ENCODE measurements at places on chromosomes 1 and 21.

GRCh38 chr1:202249436-202249835 lies 55.8 kb downstream of the LGR6 start:
- DNase-seq: no peak

GRCh38 chr1:152823294-152823693 lies 4.0 kb upstream of the LCE1A start:
- DNase-seq: no peak

DNA sequence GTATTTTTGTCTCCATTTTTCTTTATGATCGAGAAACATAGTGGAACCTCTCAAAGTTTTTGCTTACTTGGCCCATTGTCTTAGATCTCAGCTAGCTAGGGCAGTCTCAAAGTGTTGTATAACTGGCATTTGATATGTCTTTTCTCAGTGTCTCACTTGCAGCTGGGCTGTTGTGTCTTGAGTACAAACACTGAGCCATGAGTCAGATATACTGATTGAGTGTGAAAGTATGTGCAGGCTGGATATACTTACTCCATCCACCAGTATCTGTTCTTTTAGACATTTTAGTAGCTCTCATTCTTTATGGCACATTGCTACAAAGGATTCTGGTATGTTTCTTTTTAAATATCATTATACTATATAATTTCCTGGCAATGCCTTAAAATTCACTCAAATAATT lies 14.3 kb upstream of the GPR52 start:
- no peak for DNase-seq

DNA sequence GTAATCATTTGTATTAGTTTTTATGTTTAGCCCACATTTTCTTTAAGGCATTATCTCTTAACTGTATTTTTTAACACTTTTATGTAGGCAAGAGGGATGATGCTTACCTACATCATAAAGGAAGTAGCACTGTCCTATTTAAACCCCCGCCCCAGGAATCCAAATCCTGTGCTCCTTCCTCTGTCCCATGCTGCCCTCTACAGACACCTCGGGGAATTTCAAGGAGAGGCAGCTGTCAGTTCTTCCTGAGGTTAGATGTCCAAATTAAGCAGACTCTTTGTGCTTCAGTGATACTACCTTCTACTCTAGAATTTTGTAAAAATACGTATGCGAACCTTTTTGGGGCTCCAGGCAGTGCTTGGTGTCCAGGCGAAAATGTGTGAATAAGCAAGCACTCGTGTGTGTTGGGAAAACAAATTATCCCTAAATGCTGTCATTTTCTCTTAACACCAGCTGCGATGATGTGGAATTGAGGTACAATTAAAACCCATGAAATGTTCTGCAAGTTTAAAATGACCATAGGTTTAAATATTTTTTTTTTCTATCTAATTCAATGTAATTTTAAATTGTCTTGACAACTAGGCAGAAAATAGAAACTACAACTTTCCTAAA lies 19.2 kb downstream of the CRCT1 start:
- DNase-seq: peak; percentile 45

GRCh38 chr1:193070386-193070753 lies 11.0 kb downstream of the RO60 start:
- peak; percentile 14 for DNase-seq

DNA sequence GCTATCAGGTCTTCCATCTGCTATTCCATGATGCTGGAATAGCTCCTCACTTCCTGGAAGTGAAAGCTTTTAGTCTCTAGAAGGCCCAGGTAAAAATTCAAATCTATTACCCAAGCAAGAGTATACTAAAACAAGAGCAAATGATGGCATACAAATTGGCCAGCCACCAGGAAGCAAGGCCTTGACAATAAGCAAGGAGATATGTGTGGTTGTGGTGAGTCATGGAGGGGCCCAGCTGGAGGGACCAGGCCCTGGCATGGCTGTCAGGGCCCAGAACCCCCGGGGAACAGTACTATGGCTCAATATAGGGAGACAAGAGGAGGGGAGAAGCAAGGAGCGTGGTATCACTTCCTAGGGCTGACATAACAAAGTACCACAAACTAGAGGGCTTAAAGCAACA lies 358.7 kb downstream of the RRAGC start:
- no peak for DNase-seq

- DNase-seq: no peak
These were observed 11.2 kb downstream of the SIM2 start for GRCh38 chr21:36709868-36710728.

GRCh38 chr1:24897263-24898151 lies 32.6 kb downstream of the RUNX3 start:
- DNase-seq: no peak

DNA sequence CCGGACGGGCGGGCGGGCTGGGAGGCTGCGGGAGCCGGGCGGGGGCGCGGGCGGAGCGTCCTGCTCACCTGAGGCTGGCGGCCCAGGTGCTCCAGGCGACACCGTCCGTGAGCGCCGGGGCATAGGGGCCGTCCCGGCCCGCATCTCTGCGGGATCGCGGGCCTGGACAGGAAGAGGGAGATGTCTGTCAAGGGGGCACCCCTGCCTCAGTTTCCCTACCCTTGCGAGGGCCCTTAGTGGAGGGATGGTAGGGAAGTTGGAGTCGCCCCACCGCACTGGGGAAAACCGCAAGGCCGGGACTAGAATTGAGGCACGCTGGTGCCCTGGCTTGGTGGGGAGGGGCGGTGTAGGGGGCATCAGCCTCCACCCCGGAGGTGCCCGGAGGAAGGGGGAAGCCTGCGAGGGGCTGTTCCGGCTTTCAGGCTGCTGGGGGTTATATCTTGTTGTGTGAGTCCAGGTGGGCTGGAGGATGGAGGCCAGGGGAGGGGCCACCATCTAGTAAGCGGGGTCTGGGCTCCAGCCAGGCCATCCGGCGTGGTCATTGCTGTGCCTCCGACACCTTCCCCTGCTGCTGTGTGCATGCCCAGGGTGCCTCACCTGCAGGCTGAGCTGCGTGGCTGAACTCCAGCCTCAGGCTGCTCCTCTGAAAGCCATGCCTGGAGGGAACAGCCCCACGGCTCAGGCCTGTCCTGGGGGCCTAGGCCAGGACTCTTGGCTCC lies 580 bp downstream of the VWA1 start:
- no peak for DNase-seq

GRCh38 chr1:35287807-35288640 lies 19.5 kb downstream of the ZMYM4 start:
- DNase-seq: no peak

DNA sequence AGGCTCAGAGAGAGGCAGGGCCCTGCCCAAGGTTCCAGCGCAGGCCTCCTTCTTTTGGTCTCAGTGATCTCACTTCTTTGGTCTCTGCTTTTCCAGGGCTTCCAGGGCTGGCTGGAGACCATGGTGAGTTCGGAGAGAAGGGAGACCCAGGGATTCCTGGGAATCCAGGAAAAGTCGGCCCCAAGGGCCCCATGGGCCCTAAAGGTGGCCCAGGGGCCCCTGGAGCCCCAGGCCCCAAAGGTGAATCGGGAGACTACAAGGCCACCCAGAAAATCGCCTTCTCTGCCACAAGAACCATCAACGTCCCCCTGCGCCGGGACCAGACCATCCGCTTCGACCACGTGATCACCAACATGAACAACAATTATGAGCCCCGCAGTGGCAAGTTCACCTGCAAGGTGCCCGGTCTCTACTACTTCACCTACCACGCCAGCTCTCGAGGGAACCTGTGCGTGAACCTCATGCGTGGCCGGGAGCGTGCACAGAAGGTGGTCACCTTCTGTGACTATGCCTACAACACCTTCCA lies 7.7 kb downstream of the C1QB start:
- no peak for DNase-seq

GRCh38 chr1:11880181-11880575 lies 21.4 kb upstream of the NPPB start:
- DNase-seq: no peak

- no peak for DNase-seq
These were observed 621.5 kb upstream of the ADGRL2 start for GRCh38 chr1:81179242-81179641.

- DNase-seq: no peak
These were observed 49.6 kb downstream of the SLC9C2 start for GRCh38 chr1:173553312-173553711.

GRCh38 chr1:151537112-151537511 lies 3.0 kb upstream of the TUFT1 start:
- DNase-seq: no peak

Measured in NCI-H69 (cell line).